Amygdala (tissue), 56 donors: ENCODE measurements at places on chromosomes 1 and 21.

DNA sequence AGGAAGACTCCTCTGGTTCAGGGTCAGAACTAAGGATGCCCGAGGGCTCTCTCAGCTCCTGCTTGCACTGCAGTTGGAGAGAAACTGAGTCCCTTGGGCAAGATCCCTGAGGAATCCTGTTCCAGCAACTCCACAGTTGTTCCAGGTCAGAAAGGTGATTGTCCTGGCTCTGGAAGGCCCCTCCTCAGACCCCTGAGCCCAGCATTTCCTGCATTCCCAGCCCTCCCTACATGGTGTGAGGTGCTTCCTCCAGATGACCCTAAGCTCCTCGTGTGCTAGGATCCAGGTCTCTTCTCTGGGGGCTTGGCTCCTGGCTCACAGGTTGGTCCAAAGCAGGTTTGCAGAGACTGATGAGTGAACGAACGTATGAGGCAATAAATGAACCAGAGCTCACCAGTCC, 11.5 kb downstream of the LDLRAD1 start:
- no peak for DNase-seq

DNA sequence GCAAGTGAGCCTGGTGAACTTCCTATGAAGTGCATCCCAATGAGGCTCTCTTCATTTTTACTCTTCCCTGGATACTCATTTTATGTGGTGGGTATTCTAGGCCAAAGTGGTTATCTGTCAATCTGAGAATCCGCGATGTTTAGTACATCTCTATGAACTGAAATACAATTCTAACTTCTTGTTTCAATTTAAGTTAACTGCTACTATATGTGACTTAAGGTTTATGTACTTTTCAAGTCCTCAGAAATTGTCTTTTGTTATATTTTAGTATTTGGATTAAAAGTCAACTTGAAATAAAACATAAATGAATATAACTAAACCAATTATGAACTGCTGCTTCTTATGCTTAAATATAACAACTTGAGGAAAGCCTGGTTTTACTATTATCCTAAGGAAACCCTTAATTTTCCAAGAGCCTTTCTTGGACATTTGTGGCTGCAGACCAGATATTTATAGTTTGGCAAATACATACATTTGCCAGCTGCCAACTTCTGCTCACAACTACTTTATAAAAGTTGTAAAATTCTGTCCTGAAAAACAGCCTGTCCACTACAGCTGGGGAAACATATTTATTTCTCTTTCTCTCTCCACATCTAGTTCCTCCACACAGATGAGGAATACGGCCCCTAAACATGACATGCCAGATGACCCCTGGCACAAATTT, 60.4 kb downstream of the ENAH start:
- no peak for DNase-seq

DNA sequence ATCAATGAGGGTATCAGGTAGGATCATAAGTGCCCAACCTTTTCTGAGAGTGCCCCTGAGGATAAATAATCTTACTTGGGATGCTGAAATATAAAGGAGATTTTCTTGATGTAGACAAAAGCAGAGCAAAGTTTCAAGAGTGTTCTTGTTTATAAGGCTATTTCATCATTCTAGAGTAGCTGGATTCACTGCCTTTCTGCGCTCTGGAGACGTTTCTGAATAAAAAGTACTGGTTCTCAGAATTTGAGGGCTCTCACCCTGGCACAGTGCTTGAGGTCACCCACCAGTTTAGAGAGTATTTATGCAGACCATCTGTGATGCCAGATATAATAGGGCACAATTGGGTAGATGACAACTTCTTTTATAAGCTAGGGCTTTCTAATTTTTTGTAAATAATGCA, 103.3 kb downstream of the GDAP2 start:
- DNase-seq: no peak

DNA sequence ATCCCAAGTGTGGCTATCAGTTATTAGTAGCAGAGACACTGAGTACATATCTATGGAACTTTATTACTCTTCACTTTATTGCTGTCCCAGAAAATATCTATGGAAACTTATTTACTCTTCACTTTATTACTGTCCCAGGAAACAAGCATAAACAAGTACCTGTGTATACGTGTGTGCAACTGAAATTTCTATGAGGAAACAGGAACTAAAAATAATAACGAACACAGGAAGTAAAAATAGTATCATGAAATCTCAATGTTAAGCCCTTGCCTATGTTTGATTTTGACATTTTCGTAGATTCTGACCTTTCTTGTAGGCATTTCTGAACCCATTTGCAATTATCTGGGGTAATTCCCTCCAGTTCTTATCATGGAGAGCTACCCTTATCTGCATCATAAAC, 64.9 kb upstream of the KRTAP19-8 start:
- DNase-seq: no peak

- no peak for DNase-seq
Observed at GRCh38 chr1:11629184-11630016, 24.8 kb downstream of the FBXO2 start.
